Jurkat, Clone E6-1 (cell line): ENCODE measurements at places on chromosomes 5 and 9.

DNA sequence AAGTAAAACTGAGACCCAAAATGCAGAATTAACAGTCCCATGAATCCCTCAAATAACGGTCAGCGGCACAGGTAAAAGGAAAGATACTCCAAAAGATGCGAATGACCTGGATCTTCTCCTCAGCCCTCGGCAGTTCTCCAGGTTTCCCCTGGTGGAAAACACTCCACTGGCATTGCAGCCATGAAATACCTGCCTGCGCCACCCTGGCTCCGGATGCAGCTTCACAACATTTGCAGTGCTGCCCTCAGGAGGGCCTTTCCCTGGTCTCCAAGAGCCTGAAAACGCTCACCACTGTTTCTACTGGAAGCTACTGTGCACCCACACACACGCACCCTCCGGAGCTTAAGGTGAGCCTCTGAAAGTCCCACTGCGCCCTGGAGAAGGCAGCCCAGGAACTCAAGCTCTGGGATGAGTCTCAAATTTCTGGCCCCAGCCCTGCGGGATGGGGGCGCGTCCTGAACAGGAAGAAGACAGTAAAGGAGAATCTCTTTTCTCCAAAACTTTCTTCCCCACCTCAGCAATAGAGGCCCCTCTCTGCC is 612 bp downstream of the UGT3A2 start:
- DNase-seq = no peak

GRCh38 chr5:179195561-179196404 is 135.6 kb downstream of the ZNF354C start:
- DNase-seq = no peak

DNA sequence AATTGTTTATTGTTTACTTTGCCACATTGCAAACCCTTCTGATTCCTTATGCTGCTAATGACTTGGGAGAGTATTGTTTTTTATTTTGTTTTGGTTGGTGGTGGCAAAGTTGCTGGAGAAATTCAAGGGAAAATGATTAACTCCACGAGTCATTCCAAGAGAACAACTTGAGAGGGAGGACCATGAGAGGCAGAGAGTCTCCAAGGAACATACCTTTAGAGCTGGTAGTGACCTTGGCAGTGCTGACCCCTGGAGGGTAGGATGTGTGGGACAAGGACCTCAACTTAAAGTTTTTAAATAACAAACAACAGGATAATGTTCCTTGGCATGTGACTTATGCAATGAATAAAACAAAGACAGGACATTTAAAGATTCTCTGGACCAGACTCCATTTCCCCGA is 139.7 kb downstream of the LRRC70 start:
- DNase-seq = no peak

- DNase-seq = no peak
Observed at GRCh38 chr5:130206686-130207085, 302.4 kb downstream of the CHSY3 start.

- DNase-seq = no peak
Observed at GRCh38 chr9:137054932-137055384, 1.1 kb upstream of the ENTPD2 start.

- no peak for DNase-seq
Observed at GRCh38 chr5:59042201-59043055, 459.6 kb downstream of the RAB3C start.

- no peak for DNase-seq
Observed at GRCh38 chr5:136374003-136374402, 8.7 kb upstream of the TRPC7 start.

- DNase-seq = no peak
Observed at GRCh38 chr5:90809311-90810056, 250.9 kb downstream of the ADGRV1 start.

GRCh38 chr9:120256146-120256545 is 323.8 kb downstream of the CDK5RAP2 start:
- DNase-seq = peak; percentile 22

DNA sequence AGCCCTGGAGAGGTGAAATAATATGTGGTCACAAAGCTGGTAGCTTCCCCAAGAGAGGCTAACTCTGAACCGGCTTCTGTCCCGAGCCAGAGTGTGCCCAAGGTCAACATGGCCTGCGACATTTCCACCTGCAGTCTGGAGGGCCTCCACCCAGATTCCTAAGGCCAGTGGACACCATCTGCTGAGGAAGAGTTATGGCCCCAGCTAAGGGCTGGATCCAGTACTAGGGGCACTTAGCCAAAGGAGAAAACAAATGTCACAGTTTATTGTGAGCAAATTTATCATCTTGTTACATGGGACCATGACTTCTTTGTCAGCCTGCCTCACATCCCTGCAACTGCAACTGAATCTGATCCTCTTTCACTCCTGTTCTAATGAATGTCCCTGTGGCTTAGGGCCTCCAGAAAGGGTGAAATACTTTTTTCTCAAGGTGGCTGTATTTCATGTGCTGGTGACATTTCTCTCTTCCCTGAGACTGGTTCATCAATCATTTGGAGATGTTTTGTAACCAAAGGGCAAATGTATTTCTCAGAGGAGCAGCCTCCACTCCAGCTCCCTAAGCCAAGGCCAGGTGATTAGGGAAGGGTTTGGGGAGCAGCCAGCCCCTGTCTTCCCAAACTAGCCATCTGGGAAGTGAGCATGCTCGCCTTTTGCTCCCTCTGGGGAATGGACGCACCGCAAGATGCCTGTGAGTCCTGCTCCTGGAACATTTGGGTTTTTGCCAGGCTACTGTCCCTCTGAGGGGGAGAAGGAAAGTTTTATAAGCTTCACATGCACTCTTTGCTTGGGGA is 148.3 kb downstream of the CMYA5 start:
- DNase-seq = no peak

DNA sequence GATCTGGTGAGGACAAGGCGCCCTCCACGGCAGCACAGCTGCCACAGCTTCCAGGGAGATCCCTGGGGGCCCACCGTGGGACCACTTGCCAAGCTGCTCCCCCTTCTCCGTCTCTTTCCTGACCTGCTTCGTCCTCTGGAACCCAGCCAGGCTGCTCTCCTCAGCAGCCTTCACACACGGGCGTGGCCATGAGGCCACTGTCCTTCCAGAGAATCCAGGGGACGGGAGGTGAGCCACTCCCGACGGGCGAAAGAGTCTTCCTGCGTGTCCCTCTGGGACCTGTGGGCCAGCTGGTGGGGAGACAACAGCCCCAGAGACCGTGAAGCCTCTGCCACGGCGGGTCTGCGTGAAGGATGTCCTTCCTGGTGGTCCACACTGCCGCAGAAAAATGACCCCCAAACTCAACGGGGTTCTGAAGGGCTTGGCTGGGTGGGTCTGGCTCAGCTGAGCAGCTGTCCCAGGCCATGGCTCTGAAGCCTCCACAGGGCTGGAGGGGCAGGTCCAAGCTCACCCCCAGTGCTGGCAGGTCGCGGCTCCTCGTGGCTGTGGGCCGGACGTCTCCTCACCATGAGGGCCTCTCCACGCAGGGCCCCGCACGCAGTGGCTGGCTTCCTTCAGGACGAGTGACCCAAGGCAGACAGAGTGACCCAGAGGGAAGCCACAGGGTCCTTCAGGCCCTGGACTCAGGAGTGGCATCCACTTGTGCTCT is 47.4 kb upstream of the NKD2 start:
- no peak for DNase-seq

GRCh38 chr5:147177125-147177840 is 57.5 kb upstream of the STK32A start:
- DNase-seq = no peak

DNA sequence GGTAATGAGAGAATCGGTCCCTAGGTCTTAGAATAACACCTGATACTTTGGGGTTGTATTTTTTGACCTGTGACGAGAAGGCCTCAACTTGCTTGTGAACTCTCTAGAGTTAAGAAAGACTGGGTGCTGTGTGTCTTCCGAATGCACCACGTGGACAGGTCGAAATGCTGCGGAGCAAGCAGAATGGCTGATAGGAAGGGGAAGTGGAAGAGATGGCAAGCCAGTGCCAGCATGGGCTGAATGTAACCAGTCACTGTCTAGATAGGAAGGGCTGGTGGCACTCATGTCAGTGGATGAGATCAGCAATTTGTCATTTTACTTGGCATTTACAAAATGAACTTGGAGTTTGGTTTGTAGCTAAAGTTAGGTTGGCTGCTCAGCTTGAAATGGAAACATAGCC is 5.6 kb downstream of the OTULINL start:
- no peak for DNase-seq

DNA sequence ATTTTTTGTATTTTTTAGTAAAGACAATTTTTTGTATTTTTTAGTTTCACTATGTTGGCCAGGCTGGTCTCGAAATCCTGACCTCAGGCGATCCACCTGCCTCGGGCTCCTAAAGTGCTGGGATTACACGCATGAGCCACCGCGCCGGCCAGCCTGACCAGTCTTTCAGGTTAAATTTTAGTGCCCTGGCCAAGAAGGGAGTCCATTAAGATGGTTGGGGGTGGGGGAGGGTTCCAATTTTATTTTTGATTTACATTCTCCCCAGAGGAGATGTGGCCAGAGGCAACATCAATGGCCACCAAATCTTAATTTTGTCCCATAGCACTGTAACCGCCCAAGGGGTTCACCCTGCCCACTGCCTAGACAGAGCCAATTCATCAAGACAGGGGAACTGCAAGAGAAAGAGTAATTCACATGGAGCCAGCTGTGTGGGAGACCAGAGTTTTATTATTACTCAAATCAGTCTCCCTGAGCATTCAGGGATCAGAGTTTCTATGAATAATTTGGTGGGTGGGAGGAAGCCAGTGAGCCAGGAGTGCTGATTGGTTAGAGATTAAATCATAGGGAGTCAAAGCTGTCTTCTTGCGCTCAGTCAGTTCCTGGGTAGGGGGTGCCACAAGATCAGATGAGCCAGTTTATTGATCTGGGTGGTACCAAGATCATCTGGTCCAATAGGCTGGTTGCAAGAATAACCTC is 24.7 kb downstream of the TBCA start:
- DNase-seq = no peak

DNA sequence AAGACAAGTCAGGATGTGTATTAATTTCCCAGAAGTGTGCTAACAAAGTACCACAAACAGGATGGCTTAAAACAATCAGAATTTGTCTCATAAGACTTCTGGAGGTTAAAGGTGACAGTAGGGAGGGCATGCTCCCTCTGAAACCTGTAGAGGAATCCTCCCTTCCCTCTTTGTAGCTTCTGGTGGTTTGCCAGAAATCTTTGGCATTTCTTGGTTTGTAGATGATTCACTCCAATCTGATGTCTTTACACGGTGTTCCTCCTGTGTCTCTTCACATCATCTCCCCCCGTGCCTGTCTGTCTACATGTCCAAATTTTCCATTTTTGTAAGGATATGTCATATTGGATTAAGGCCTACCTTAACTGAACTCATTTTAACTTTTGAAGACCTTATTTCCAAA is 471.5 kb downstream of the ZNF608 start:
- no peak for DNase-seq

GRCh38 chr5:43367909-43368669 is 44.1 kb downstream of the CCL28 start:
- DNase-seq = no peak

- DNase-seq = no peak
Observed at GRCh38 chr5:91159647-91160046, 223.5 kb downstream of the ARRDC3 start.

GRCh38 chr5:95863383-95863757 is 40.8 kb upstream of the GLRX start:
- no peak for DNase-seq

GRCh38 chr5:54226215-54226614 is 84.2 kb downstream of the ARL15 start:
- DNase-seq = no peak

DNA sequence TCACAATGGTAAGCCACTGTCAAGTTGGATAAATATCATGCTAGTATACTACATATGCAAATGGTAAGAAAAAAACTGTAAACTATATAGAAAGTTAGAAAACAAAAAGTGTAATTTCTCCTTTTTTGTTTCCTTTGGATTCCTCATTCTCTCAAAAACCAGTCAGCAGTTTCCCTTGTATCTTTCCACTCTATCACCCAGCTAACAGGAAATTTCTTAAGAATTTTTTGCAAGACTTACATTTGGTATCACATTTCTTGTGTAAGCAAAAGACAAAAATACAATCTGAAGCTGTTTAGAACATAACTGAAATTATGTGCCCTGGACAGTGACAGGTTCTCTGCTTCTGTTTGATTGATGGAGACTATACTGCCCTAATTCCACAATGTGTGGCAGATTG is 25.2 kb upstream of the MSH3 start:
- DNase-seq = no peak

GRCh38 chr9:110383491-110383890 is 45.8 kb upstream of the TXNDC8 start:
- DNase-seq = no peak

GRCh38 chr5:83583859-83584258 is 112.3 kb downstream of the VCAN start:
- DNase-seq = no peak

DNA sequence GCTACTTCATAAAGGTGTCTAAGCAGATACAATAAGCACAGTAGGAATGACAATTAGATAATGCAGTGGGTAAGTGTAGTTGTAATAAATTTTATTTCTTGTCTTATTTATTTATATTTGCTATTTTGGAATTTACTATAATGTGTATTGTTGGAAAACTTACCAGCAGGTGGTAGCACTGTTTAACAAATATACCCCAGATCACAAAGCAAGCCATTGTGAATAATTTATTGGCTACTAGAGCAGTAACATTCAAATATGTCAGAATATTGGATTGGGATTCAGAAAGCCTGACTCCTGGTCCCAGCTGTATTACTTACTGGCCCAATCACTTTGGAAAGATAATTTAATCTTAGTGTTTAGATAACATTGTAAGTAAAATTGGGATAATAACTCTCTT is 78.0 kb downstream of the ISOC1 start:
- DNase-seq = peak; percentile 5

DNA sequence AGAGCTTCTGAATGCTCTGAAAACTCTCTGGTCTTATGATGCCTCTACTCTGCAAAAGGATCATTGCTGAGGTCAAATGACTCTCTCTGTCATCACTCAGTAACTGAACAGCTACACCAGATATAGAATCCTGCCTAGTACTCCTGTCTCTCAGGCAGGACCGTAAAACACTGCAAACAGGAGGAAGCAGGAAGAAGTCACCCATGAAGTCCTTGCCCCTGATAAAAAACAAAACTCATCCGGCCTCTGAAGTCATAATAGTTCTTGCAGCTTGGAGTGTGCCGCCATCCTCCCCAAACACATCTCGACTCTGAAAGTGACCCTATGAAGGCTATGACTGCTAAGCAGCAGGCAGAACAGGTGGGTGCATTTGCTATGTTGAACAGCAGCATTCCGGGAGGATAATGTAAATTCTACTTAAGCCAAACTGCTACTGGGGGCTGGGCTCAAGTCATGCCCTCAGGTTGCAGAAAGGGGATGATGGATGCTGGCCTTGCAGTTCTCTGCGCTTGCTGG is 81.9 kb upstream of the FAM169A start:
- DNase-seq = no peak

- peak; percentile 40 for DNase-seq
Observed at GRCh38 chr9:107484117-107484723, 5.3 kb downstream of the KLF4 start.

DNA sequence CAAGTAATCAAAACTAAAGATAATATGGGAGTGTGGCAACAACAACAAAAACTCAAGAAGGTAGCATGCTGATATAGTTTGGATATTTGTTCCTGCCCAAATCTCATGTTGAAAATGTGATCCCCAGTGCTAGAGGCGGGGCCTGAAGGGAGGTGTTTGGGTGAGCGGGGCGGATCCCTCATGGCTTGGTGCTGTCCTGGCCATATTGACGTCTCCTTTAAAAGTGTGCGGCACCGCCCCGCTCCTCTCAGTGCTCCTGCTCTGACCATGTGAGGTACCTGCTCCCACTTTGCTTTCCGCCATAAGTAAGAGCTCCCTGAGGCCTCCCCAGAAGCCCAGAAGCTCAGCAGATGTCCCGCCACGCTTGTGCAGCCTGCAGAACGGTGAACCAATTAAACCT is 25.6 kb downstream of the MED27 start:
- no peak for DNase-seq

GRCh38 chr9:91120200-91120599 is 241.5 kb downstream of the AUH start:
- no peak for DNase-seq

GRCh38 chr5:83378624-83379289 is 92.8 kb upstream of the VCAN start:
- DNase-seq = no peak
